ENCODE measurements at places on chromosomes 4 and X. TPM values are rescaled to one million over a fixed set of nuclear protein-coding genes. Genes with fewer than 3 reads are reported as not detected.

GRCh38 chr4:177105536-177105935, 204.1 kb upstream of the NEIL3 start:
- H3K36me3 ChIP-seq = no peaks in the 10 kb centered on the region
- no peak overlapping the region for H3K27ac ChIP-seq
- no peaks in the 10 kb centered on the region for H3K4me1 ChIP-seq

AFAP1 gene
- 40.8 TPM for total RNA-seq

IL13RA2 gene
- not detected for total RNA-seq

FAM184B gene
- not detected for total RNA-seq

FAM9B gene
- total RNA-seq = not detected
